ENCODE measurements at places on chromosomes 16 and 17.

DNA sequence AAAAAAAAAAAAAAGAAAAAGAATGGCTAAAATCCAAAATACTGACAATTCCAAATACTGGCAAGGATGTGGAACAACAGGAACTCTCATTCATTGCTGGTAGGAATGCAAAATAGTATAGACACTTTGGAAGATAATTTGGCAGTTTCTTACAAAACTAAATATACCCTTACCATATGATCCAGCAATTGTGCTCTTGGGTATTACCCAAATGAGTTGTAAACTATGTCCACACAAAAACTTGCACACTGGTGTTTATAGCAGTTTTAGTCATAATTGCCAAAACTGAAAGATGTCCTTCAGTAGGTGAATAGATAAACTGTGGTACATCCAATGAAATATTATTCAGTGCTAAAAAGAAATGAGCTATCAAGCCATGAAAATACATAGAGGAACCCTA lies 8.5 kb upstream of the MEIOC start:
- DNase-seq: no peak

DNA sequence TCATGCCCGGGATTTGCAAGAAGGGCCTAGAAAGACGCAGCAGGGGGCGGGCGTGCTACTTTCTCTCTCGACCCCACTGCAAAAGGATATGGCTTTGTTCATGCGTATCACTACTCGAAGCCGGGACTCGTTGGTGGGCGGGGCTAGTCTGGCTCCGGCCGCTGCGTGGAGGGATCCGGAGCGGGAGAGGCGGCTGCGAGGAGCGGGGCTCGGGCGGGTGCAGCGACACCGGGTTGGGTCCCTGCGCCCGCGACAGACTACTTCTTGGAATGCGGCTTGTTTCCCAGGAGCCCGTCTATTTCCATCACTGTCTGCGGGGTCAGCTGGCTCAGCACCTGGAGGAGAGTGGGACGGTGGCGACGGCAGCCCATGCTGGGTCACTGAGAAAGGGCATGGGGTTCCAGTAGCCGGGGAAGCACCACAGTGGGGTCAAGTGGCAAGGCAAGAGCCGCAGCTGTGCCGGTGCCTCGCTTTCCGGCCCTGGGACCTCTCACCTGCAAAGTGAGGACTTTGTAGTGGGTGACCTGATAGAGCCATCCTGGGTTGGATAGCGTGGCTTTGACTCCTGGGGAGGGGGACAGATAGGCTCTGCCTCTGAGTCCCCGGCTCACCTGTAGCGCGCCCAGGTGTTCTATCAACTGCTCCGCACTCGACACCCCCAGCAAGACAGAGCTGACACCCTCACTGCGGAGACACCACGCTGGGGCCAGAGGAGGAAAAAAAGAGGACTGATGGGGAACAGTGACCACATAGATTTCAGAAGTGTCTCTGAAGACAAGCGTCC lies 6.6 kb downstream of the KCNAB3 start:
- peak; percentile 75 for DNase-seq

- DNase-seq: no peak
These were observed 482 bp upstream of the SLC16A3 start for GRCh38 chr17:82228278-82228841.

- no peak for DNase-seq
These were observed 196.0 kb downstream of the RBFOX3 start for GRCh38 chr17:79414793-79415211.

DNA sequence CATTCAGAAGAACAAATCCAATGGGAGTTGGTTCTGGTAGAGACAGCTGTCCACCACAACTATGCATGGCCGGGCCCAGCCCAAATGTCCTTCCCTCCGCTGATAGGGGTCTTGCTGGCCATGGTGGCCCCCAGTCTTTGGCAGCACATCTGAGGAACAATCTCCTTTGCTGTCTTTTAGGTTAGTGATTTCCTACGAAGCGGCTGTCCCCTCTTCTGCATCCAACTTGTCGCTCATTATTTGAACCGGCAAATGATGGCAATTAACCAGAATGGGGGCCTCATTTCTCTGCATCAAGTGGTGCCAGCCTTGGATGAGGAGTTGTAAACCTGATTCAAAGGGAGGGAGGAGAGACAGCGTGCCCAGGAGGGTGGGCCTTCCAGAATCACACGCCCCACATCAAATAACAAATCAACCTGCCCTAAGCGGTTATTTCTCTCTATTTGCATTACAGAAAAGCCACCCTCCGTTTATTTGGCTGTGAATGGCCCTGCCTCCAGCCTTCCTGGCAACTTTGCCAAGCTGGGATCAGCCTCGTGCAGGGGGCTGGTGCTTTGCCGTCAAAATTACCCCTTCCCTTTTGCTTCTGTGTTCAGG lies 156.5 kb downstream of the RGS9 start:
- no peak for DNase-seq

- no peak for DNase-seq
These were observed 47.9 kb downstream of the NOG start for GRCh38 chr17:56641373-56641772.

- DNase-seq: no peak
These were observed 8.6 kb downstream of the MAPT start for GRCh38 chr17:45902892-45903346.

DNA sequence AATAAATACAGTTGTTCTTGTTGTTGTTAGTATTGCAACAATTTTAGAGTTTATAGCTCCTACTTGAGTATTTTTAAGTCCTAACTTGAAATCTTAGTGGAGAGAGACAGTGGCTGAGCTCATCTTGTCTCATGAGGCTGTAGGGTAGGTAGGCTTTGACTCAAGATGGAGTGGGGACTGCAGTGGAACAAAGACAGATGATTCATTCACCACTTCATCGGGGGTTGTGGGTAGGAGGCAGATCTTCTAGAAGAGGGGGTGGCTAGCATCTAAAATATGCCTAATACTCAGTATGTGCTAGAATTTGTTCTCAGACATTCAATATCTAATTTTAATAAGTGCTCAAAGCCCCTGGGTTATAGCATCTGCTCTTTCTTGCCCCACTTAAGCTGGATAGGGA lies 13.1 kb upstream of the MMD start:
- DNase-seq: no peak

DNA sequence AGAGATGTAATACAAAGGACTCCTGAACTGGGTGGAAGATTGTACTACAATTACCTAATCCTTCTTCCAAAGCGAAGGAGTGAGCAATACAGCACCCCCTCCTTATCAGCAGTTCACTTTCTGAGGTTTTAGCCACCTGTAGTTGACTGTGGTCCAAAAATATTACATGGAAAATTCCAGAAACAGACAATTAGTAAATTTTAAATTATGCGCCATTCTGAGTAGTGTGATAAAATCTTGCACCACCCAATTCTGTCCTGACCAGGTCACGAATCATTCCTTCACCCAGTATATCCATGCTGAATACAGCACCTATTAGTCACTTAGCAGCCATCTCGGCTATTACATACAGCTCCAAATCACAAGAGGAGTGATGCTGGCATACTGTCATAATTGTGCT lies 23.2 kb downstream of the VPS53 start:
- DNase-seq: no peak

DNA sequence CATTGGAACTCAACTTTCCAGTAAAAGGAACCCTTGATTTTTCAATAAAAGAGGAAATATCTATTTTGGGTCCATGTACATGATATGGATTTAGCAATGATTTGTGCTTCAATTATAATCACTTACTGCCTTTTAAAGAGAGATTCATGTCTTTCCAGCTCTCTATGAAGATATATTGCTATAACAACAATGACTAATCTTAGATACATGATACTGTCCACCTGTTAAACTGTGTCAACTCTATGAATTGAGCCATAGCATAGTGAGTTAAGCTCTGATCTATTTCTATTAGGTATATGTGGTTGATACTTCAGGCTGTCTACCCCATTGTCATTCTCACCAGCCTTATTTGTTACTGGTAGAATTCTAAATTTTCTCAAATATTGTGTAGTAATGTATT lies 15.0 kb upstream of the MPHOSPH6 start:
- DNase-seq: no peak

GRCh38 chr16:58515871-58516767 lies 802 bp downstream of the SETD6 start:
- no peak for DNase-seq

DNA sequence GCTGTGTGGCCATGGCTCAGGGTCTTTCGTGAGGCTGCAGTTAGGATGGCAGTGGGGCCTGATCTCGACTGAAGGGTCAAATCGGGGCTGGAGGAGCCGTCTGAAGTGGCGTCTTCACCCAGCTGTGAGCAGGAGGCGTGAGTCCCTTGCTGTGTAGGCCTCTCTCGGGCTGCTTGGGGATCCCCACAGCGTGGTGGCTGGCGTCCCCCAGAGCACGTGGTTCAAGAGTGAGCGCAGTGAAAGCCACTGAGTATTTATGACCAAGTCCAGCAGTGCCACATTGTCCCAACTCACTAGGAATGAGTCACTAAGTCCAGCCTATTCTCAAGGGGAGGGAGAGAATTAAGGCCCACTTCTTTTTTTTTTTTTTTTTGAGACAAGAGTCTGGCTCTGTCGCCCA lies 11.7 kb upstream of the TCF25 start:
- no peak for DNase-seq

DNA sequence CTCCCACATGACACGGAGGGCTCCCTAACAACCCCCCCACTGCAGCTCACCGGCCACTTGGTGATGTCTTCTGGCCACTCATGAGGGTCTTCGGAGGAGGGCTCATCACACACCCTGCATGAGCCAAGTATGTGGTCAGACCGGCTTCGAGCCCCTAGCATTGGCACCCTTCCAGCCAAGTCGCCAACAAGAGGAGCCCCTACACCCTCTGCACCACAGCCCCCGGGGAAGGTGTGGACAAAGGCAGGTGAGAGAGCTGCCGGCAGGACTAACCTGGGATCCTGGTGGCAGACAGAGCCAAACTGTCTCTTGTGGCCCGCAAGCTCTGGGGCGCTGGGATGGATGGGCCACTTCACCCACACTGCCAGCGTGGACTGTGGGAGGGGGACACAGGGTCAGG lies 6.5 kb downstream of the SNRNP25 start:
- no peak for DNase-seq

DNA sequence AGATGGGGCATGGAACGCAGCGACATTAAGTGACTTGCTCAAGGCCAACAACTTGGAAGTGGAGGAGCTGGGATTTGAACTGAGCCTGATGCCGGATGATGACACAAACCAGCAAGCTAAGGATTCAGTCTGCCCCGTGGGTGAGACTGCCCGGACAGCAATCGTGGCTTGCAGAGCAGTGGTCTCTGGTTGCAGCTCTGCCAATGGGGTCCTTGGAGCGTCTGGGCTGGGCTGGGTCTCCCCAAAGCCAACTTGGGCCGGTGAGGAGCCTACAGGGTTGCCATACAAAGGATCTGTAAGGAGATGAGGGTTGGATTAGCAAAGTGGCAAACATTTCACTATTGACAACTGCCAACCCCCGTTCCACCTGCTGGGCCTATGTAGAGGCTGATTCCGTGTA lies 2.6 kb upstream of the CRISPLD2 start:
- DNase-seq: no peak

GRCh38 chr17:77404812-77405581 lies 264.2 kb downstream of the SEC14L1 start:
- no peak for DNase-seq

- DNase-seq: no peak
These were observed 48.5 kb downstream of the SNX11 start for GRCh38 chr17:48155889-48156611.

- no peak for DNase-seq
These were observed 4.7 kb upstream of the CD2BP2 start for GRCh38 chr16:30359871-30360170.

- no peak for DNase-seq
These were observed 15.0 kb upstream of the RAI1 start for GRCh38 chr17:17666111-17666714.

DNA sequence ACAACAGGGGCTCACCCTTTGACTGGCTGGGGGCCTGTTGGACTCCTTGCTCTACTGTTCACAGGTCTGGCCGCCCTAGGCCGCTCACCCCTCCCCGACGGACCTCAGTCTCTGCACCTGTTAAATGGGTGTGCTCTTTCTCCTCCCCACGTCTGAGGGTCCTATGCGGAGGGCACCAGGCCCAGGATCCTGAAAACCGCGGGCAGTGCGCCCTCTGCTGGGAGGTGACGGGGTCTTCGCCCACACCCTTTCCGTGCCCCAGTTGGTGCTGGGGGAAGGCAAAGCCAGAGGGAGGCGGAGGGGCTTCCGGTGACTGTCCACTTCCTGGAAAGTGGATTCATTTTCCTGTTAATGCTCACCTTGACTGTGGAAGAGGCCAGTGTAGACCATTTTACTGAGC lies 1010.9 kb downstream of the KCNJ18 start:
- DNase-seq: no peak

DNA sequence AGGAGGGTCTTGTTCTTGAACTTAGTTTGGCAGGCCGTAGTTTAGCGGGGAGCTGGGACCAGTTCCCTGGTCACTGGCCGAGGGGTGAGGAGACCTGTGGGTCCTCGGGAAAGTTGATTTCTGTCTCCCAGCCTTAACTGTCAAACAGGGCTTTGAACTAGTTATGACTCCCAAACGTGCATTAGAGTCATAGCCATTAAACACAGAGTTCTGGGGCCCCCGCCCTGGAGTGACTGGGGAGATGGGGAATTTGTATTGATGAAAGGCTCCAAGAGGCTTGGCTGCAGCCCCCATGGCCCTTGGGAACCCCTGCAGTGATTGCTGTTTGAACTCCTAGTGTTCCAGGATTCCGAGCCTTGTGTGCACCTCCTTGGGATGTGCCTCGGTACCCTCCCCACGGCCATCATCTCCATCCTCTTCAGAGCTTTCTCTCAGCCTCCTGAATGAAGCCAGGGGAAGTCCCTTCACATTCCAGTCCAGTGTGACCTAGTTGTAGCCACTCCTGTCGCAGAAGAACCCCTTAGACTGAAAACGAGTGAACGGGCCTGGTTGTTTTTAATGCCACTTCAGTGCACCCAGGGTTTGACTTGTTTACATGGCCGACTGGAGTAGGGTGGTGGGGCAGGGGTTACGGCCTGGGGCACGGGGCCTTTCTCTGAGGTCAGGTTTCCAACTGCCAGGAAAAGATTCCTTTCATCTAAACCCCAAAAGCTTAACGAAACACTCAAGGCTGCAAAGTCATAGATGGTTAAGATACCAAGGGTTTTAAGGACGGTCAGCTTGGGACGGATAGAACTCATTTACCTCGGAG lies 1.4 kb downstream of the MPRIP start:
- no peak for DNase-seq

GRCh38 chr16:2884041-2884451 lies 1.0 kb downstream of the FLYWCH2 start:
- DNase-seq: no peak

GRCh38 chr17:78995022-78995760 lies 14.4 kb downstream of the CANT1 start:
- no peak for DNase-seq
